ENCODE measurements at places on chromosomes 11 and 22. TPM values are rescaled to one million over a fixed set of nuclear protein-coding genes. Genes with fewer than 3 reads are reported as not detected.
A peak's percentile ranks its signal among the peaks of the same experiment; 100 is the strongest.

The APOBEC3B gene
- total RNA-seq = 26.1 TPM

The BIRC3 gene
- 102 TPM for total RNA-seq

DNA sequence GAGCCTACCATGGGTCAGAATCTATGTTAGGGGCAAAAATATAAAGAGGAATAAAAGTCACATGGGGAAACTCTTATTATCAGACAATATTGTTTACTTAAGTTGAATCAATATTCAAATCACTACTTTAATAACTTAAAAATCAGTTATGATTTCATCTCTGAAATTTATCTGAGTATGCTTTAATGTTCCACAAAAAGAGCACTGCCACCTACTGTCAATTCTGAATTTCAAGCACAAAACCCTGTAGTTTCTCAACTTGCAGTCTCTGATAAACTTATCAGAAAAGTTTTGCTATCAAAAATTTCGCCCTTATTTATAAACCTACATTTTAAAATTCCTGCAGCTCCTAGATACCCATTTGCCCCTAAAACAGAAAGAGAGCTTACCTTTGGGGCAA lies 47.3 kb downstream of the RDX start:
- DNase-seq = no peak

- DNase-seq = no peak
Observed at GRCh38 chr11:57072640-57073039, 83.9 kb downstream of the OR5AK2 start.

The RAG1 gene
- total RNA-seq = not detected

GRCh38 chr11:122852074-122852795 lies 13.9 kb downstream of the CRTAM start:
- peak; percentile 68 for DNase-seq
